HL-60 (cell line): ENCODE measurements at places on chromosomes 11 and 22.
A peak's percentile ranks its signal among the peaks of the same experiment; 100 is the strongest.

- DNase-seq = no peak
Measured at GRCh38 chr22:29062286-29062821, 723 bp upstream of the C22orf31 start.

GRCh38 chr22:35708453-35708852 is 9.2 kb upstream of the APOL5 start:
- no peak for DNase-seq

DNA sequence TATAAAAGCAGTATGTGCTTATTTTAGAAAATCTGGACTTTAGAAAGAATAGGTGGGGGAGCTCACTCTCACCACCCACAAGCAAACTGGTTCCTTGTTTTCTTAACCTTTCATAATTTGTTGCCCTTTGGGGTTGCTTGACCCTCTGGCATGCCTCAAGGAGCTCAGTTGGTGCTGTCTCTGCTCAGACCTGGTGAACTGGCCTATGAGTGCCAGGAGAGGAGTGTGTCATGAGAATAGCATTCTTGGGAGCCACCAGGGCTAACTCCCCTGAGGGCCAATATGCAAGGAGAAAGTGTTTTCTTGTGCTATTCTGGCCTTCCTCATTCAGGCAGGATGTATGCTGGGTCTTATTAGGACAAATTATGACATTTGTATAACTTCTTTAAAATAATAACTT is 21.0 kb upstream of the AMOTL1 start:
- no peak for DNase-seq

DNA sequence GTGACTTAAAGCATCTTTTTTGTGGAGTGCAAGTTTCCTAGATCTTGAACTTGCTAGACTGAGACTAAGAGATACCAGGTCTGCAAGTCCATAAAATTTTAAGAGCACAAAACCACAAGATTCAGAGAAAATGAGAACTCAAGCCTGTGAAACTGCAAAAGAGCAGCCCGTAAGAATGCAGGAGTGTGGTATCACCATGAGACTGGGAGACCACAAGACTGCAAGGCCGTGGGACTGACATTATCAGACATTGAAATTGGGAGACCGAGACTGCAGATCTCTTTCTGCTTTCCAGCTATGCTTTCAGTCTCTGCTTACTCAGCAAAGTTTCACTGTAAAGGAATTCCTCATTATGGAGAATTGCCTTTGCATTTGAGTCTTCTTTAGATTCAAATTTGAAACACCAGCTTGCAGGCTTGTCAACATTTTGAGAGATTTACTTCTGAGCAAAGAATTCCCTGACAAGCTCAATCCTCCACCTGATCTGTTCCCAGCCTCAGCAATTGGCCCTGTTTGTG is 621.2 kb downstream of the KCNA4 start:
- no peak for DNase-seq

DNA sequence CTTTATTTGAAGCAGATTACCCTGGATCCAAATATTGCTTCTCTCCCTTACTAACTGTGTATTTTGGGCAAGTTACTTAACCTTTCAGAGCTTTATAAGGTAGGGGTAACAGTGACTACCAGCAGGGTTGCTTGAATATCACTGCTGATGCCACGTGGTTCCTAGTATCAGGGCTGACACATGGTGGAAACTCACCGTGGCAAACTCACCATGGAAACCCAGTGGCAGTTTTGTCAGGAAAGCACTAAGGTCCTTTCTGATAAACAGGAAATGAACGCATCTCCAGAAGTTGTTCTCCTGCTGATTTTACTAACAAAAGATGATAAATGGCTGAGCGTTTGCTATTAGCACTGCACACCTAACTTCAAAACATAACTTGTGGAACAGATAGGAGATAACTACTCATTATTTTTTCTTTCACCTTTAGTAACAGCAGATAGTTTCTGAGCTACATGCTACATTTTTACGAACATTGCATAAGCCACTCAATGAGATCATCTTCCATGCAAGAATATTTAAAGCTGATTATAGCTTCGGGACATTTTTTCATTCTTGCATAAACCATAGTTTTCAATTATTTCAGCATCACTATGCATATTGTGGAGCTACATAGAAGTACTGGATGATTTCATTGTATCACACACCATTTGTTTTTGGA is 59.7 kb upstream of the RAG2 start:
- DNase-seq = no peak

- no peak for DNase-seq
Measured at GRCh38 chr22:37609240-37610152, 862 bp downstream of the GGA1 start.

- no peak for DNase-seq
Measured at GRCh38 chr11:692824-693414, 2.1 kb downstream of the DEAF1 start.

DNA sequence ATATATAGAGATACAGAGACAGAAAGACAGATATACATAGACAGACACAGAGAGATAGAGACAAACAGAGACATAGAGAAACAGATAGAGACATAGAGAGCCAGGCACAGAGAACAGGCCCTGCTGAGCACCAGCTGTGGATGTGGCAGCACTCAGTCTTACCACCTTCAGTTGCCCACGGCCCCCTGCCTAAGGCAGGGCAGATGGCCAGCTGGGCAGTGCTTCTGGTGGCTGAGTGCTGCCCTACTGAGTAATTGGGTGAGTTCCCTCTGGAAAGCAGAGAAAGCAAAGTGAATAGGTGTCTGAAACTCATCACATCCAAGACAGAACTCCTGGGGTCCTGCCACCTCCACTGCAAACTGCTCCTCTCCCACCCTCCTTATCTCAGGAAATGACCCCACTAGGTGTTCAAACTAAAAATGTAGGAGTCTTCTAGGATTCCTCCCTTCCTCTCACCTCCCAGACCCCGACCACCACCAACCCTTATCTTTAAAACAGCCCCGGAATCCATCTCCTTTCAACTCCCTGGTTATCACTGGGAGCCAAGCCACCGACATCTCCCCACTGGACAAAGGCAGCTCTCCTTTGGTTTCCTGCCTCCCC is 27.2 kb downstream of the SYN3 start:
- DNase-seq = no peak

DNA sequence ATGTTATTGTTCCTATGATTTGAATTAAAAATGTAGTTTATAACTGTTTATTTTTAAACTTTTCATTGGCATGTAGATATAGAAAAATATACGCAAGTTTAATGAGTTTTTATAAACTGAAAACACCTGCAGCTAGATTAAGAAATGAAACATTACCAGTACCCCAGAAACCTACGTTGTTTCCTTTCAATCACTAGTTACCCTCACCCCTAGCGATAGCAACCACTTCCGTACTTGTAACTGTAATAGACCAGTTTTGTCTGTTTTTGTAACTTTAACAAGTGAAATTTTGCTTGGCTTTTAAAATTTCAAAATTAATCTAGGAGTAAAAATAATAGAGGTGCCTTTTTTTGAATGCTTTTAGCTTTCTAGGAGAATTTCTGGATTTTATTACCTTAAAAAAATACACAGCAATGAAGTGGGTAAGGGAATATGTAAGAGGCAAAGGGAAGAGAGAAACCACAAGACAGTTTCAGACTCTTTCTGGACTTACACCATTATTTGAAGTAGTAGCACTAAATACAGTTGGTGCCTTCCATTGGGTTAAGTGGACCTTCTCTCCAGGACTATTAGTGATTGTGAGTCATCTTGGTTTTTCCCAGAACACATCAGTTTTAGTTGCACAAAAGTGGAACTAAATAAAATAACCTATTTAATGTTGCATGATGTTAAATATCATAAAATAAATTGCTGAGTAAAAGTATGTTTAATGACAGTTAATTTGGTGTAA is 18.7 kb upstream of the NAT10 start:
- DNase-seq = no peak

GRCh38 chr11:44120169-44120568 is 24.7 kb downstream of the EXT2 start:
- DNase-seq = no peak

DNA sequence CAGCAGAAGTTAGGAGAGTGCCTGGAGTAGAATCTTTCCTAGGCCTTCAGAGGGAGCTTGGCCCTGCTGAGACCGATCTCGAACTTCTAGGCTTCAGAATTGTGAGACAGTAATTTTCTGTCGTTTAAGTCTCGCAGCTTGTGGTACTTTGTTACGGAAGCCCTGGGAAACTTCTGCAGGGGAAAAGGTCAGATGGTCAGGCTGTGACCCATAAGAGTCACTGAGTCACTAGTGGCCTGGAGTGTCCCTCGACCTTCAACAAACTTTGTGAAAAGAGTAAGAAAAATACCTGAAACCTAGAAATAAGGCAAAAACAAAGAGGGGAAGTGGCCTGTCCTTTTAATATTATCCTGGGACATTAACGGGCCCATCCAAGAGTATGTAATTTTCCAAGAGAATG is 34.6 kb downstream of the CSNK2A3 start:
- DNase-seq = no peak

DNA sequence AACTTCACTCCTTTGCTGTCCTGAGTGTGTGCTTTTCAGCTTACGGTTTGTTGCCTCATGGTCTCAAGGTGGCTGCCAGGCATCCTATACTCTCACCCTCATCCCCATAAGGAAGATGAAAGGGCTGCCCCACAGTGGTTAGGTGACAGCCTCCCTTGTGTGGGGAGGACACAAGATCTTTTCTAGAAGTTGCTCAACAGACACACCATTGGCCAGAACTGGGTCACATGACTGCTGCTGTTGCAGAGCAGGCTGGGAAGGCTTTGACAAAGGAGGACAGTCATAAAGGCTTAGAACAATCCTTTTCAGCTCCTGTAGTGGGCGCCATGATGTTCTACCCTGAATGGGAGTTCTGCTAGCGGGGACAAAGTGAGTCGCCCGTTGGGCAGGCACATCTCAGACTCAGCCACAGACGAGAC is 69.7 kb upstream of the RASD2 start:
- DNase-seq = no peak

- DNase-seq = peak; percentile 24
Measured at GRCh38 chr11:77046060-77046501, 11.9 kb downstream of the B3GNT6 start.

DNA sequence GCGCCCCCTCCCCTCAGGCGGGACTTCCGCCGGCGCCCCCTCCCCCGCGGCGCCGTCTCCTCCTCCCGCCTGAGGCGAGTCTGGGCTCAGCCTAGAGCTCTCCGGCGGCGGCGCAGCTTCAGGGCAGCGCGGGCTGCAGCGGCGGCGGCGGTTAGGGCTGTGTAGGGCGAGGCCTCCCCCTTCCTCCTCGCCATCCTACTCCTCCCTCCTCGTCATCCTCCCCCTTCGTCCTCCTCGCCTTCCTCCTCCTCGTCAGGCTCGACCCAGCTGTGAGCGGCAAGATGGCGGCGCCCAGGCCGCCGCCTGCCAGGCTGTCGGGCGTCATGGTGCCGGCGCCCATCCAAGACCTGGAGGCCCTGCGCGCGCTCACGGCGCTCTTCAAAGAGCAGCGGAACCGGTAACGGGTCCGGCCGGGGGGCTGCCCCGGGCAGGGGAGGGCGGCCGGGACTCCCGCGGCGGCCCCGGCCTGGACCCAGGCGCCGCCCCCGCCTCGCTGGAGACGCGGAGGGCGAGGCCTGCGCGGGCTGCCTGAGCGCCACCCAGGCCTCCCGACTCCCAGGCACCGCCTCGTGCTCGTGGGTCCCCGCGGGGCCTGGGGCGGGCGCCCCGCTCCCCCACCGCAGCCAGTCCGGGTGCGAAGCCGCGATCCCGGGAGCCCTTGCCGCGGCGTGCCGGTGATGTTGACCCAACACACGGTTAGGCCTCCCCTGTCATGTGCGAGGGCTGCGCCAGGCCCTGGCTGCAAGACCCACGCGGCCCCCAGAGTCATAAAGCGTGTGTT is at the start of gene ATXN10:
Gene ATXN10, plus strand, starts transcription at position 52 of the 781 bp plus-strand sequence. Its CDS starts 230 bp downstream, at position 282.
- peak; percentile 81 for DNase-seq

- DNase-seq = no peak
Measured at GRCh38 chr11:106974831-106975230, 43.4 kb downstream of the GUCY1A2 start.

GRCh38 chr22:20302438-20303228 is 17.2 kb downstream of the DGCR6L start:
- no peak for DNase-seq

- no peak for DNase-seq
Measured at GRCh38 chr22:20595461-20595860, 88.1 kb downstream of the MED15 start.

GRCh38 chr11:9594267-9595046 is 21.0 kb downstream of the WEE1 start:
- DNase-seq = no peak

- DNase-seq = no peak
Measured at GRCh38 chr22:28883657-28883916, 215 bp downstream of the ZNRF3 start.

DNA sequence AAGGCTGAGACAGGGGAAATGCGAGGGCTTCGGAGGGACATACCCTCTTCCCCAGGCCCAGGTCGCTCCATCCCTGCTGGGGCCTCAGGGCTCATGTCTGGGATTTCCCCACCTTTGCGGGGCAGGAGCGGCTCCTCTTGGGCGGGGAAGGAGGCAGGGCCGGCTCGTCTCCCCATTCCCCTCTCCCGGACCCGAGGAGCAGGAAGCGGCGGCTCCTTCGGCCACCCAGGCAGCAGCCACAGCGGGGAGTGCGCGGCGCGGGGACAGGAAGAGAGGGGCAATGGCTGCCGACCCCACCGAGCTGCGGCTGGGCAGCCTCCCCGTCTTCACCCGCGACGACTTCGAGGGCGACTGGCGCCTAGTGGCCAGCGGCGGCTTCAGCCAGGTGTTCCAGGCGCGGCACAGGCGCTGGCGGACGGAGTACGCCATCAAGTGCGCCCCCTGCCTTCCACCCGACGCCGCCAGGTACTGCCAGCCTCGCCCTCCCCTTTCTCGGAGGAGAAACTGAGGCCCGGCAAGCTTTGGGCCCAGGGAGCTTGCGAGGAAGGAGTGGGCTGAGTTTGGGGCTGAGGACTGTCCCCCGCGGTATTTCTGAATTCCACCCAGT is at the start of gene ANKK1:
Gene ANKK1, plus strand, starts transcription at position 175 of the 607 bp plus-strand sequence. Its CDS starts 106 bp downstream, at position 281.
- DNase-seq = no peak

- no peak for DNase-seq
Measured at GRCh38 chr11:22197139-22198005, 4.5 kb downstream of the ANO5 start.

DNA sequence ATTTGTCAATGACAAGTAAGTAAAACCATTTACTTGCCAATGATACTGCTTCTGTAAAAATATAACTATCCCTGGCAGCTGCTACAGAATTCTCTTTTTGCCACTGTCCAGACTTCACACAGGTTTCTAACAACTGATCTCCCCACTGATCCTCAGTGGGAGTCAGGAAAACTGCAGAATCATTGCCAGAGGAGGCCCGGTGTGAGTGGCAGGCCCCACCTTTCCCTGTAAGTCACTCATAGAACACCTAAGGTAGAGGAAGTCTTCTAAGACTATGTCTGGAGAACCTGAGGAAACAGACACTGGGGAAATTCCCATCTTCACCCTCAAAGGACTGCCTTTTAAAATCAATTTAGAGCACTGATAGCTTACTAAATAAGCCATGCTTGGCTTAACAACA is 66.3 kb downstream of the ZC3H12C start:
- DNase-seq = no peak

- DNase-seq = no peak
Measured at GRCh38 chr11:102831128-102831488, 12.3 kb downstream of the MMP3 start.
